NCI-H1048 (cell line): ENCODE measurements at places on chromosomes 2 and 18.
A peak's percentile ranks its signal among the peaks of the same experiment; 100 is the strongest.

DNA sequence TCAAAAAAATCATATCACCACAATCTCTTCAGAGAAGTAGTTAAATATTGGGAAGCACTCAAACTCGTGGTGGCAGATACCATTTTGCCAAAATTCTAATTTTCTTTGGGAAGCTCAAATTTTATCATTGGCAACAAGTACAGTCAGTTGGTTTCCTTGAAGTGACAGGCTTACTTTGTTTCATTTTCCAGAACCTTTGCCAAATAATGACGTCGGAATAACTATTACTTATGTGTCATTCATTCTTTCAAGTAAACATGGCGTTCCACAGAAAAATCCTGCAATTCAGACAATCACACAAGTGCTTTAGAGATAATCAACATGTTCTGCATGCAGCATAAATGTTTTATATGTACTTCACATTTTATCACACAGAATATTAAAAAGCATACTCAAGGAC, 5.4 kb downstream of the TTLL4 start:
- DNase-seq = no peak

- peak; percentile 53 for DNase-seq
Observed at GRCh38 chr2:176140513-176141317, 10.6 kb upstream of the HOXD4 start.

- no peak for DNase-seq
Observed at GRCh38 chr2:65185012-65185411, 42.6 kb upstream of the ACTR2 start.

GRCh38 chr2:15800495-15801329, 139.6 kb upstream of the MYCN start:
- no peak for DNase-seq

GRCh38 chr2:197011021-197011417, 84.5 kb upstream of the PGAP1 start:
- no peak for DNase-seq

GRCh38 chr2:191923652-191923997, 76.7 kb upstream of the CAVIN2 start:
- no peak for DNase-seq

DNA sequence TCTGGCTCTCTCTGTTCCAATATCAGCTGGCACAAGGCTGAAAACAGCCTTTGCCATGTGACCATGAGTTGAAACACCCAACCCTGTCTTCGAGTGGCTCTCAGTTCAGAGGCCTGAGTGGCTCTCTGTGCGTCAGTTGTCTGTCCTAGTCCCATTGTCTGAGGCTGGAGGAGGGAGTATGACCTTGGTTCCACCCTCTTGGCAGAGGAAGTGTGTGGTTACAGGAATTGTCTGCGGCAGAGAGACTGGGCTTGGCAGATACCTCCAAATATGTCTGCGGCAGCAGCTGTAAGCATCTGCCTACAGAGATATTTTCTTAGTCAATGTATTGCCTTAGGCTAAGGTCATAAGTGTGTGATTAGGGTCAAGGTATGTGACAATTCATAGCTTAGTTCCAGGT, 32.6 kb downstream of the CNGA3 start:
- DNase-seq = no peak

DNA sequence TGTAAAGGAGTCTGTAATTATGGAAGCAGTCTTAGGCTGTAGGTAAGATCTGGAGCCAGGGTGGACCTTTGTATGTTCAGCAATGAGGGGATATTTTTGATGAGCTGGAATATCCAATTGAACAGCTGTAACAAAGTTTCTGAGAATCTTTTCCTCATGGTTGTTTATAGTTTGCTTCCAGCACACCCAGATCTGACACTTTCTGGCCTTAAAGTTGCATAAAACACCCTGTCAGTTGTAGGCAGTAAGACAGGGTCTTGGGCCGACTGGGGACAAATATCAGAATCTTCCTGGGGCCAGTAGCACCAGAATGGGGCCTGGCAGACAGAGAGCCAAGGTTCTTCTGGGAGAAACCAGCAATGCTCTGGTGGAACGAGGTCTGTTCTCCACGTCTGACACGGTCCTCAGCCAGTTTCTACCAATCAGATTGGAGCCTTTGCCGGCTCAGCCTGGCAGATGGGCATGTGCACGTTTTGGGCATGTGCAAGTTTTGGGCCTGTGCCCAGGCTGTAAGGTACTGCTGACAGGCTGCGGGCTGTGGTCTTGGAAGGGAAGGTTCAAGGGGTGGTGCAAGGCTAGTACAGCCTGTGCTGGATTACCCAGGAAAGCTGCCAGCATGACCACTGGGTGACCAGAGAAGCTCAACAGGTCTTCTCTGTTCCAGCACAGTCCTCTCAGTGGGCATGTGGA, 89.8 kb downstream of the PRKCE start:
- DNase-seq = no peak

- DNase-seq = no peak
Observed at GRCh38 chr2:9753276-9753600, 90.0 kb upstream of the TAF1B start.
